ENCODE measurements at places on chromosomes 5 and 9.

DNA sequence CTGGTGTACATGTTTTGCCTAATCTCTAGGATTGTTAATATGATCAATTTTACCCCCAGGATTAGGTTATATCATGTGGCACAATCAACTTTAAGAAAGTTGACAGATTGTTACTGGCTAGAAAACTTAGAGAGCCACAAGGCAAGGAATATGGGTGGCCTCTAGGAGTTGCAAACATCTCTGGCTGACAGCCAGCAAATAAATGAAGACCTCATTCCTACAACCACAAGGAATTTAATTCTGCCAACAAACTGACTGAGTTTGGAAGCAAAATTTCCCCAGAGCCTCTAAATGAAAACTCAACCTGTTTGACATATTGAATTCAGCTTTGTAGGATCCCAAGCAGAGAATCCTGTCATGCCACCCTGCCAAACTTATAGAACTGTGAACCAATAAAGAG lies 196.4 kb upstream of the PTGER4 start:
- no peak for DNase-seq

DNA sequence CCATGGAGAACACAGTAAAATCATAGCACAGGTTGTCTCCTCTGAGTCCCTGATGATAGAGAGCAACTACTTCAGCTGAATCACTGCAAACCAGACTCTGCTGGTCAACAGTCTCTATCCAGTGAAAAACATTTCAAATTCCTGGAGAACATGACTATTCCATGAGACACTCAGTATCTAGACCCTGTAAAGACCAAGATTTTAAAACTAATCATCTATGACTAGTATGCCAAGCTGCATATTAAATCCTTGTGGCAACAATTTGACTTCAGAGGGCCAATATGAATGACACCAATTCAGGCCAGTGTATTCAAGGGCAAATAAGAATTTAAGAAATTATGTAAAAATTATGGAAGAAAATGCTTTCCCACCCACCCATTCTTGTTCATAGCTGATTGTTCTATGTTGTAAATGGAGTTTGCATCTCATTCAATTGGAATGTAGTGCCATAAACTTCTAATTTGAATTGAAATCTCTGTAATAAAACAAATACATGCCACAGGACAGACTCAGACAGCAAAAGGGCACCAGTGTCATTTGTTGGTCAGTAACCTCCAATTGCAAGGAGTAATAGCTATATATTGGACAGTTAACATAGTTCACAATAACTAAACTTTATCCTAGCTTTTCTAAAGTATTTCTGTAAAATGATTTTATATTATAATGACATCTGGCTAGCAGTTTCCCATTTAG lies 80.1 kb upstream of the LPAR1 start:
- no peak for DNase-seq

DNA sequence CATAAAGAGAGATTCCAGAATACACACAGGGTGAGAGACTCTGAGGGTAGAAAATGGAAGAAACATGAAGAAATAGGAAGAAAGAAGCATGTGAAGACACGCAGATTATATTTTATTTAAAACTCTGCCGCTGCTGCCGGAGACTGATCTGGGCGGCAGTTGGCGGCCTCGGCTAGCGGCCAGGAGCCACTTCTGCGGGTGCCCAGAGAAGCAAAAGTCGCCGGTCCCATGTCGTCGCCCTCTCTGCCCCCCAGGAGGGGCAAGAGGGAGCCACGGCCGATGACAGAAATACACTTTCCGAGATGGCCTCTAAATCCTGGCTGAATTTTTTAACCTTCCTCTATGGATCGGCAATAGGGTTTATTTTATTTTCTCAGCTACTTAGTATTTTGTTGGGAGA lies 40.9 kb downstream of the ANKRD55 start:
- no peak for DNase-seq

DNA sequence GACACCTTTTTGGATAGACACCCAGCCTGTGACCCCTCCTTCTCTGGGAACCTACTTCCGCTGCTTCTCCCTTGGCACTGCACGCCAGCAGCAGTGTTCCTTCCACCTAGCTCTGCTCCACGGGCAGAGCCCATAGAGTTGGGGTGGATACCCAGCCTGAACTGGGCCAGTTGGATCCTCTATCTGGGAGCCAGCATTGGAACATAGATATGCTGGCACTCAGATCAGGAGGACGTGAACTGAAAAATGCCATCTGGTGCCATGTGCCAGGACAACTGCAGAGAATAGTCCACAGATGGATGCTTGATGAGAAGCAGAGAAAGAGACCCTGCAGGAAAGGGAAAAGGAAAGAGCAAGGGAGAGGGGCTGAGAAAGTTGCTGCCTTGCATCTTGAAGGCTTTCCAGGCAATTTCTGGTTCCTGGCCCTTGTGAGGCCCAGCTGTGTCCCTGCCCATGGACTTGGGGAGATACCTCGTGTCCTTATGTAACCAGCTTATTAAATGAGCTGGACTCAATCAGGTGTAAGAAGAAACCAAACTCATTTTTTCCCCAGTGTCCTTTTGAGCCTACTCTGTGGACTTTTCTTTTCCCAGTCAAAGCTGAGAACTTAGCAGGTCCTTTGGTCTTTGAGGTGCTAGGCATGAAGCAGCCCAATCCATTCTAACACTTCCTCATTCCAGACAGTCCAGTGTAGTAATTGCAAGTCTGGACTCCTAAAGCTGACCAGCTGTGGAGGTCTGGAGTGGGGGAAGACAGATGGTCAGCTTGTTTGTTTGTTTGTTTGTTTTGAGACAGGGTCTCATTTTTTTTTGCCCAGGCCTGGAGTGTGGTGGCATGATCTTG lies 39.1 kb downstream of the ANGPTL2 start:
- no peak for DNase-seq

DNA sequence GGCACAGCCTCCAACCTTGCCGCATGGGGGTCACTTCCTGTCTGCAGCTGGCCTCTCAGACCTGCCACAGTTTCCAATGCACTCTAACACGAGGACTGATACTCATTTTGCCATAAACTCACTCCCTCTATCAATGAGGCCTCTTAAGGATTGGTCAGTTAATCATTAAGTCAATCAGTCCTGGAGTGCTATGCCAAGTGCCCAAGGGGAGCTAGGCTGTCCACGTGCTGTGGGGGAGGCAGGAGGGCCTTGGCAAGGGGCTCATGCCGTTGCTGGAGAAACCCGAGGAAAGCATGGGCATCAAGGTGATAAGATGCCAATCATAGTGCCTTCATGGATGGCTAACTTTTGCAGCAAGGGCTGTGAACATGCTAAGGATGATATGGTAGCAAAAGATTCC lies 1.7 kb upstream of the ALDH1B1 start:
- no peak for DNase-seq

- DNase-seq = no peak
Measured at GRCh38 chr9:91182429-91183225, 179.1 kb downstream of the AUH start.

DNA sequence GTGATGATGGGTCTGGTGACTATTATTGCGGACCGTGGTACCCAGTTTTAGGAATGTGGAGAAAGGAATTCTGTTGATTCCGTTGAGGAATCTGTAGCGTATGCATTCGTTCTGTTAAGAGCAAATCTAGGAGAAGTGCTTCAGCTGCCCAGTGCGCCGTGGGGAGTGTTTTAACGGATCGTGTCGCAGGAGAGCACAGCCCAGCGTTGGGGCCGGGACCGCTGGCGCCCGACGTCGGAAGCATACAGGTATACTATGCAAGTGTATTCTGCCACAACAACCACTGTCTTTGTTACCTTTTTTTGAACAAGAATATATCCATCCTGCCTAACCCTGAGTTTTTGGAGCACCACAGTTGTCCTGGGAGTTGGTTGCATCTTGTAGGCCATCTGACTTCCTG lies 42.7 kb downstream of the TENT4A start:
- no peak for DNase-seq

DNA sequence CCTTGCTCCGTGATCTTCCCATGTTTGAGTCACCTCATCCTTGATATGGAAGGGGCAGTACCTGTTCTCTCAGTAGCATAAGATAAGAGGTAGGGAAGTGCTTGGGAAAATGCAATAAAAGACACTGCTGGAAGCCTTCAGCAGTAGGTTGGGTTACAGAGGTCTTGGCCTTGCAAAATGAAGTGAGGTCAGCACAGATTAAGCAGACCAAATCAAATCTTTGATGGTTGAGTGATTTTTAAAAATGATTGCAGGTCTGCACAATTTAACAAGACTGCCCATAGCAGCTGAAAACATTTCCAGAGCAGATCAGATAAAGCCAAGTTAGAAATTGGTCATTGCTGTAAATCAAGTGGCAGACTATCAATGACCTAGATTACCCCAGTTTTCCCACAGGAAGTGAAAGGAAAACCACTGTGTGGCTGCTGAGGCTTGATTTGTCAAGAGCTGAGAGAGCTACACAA lies 32.9 kb downstream of the PALM2AKAP2 start:
- DNase-seq = no peak

- no peak for DNase-seq
Measured at GRCh38 chr5:117262572-117263131, 688.0 kb upstream of the SEMA6A start.

DNA sequence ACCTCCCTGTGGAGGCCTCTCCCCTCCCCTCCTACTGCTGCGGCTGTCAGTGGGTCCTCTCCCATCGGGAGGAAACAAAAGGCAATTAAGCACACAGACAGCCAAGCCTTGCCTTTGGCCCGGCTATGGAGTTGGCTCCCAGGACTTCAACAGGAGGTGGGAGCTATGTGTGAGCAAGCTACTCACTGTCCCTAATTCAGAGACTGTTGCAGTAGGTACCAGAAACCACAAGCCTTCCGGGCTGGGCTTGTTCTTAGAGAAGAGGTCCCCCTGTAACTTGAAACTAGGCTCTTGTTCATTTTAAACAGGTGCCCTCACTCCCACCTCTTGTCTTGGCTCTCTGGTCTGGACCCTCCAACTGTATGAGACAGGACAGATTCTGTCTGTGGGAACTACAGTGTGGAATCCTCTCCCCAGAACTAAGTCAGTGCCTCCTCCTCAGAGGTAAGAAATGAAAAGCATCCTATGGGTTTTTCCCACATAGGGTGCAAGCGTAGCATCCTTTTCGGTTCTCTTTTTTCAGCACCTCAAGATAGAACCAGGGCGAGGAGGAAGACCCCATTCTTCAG lies 561.1 kb downstream of the EBF1 start:
- DNase-seq = peak; percentile 45

GRCh38 chr9:110329639-110330230 lies 7.9 kb downstream of the TXNDC8 start:
- no peak for DNase-seq

GRCh38 chr9:69323861-69324260 lies 1.2 kb upstream of the ENTREP1 start:
- no peak for DNase-seq

- DNase-seq = no peak
Measured at GRCh38 chr5:52043137-52043536, 659.9 kb downstream of the ISL1 start.

- no peak for DNase-seq
Measured at GRCh38 chr5:19713740-19714139, 274.3 kb downstream of the CDH18 start.

GRCh38 chr5:125294844-125295243 lies 548.4 kb upstream of the ZNF608 start:
- no peak for DNase-seq

GRCh38 chr5:98606961-98607360 lies 166.5 kb upstream of the RGMB start:
- no peak for DNase-seq

DNA sequence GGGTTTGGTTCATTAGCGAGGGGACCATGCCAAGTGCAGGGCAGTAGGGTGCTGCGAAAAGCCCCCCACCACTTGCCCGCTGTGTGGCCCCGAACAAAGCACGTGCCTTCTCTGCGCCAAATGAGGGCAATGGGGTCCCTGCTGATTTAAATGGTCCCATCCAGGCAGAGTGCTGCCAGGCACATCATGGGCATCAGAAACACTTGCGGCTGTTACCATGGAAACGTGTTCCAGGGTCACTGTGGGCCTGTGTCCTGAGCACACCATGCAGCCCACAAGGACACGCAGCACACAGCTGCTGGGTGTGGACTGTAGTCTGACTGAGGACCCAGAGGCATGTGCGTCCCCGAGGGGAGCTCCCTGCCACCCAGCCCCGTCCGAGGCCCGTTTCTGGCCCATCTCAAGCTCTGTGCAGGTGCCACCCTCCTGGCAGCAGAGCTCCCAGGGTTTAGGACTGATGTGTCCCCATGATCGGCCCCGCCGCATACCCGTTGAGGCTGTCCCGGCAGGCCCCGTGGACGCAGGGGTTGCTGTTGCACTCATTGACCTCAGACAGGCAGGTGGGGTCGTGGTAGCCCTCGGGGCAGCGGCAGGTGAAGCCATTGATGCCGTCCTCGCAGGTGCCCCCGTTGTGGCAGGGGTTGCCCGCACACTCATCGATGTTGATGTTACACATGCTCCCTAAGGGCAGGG lies 31.3 kb upstream of the SEC16A start:
- no peak for DNase-seq

DNA sequence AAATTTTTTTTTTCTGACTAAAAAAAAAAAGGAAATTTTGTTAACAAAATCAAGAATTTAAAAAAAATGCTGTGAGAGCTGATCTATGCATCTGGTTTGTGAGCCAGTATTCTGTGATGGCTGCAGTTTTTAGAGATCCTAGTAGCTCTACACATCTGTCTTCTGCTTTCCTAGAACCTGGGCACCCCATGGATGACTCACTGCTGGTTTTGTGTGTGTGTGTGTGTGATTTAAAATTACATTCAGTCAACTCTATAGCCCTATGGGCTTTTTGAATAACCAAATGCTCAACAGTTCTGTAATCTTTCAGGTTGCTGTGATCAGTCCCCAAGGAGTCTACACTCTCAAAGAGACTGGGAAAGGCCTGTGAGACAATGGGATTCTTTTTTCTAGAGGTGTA lies 2.5 kb upstream of the PSMD5 start:
- DNase-seq = no peak

DNA sequence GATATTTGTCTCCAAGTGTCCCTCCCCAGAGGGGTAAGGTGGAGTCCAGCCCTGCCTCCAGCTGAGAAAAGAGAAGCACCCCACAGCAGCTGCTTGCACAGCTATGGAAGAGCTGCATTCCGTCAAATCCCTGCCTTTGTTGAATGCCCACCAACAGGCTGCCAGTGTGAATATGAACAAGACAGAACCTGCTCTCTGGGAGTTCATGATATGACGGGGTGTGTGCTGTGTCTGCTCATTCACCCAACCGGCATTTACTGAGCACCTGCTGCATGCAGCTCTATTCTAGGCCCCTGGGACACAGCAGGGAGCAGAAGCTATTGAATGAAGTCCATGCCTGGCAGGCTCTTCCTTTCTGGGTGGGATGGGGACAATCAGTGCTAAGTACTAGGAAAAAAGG lies 238.8 kb downstream of the GADD45G start:
- DNase-seq = no peak

All from GM20000 (cell line).